ENCODE measurements at places on chromosomes 3 and 15.
A peak's percentile ranks its signal among the peaks of the same experiment; 100 is the strongest.

DNA sequence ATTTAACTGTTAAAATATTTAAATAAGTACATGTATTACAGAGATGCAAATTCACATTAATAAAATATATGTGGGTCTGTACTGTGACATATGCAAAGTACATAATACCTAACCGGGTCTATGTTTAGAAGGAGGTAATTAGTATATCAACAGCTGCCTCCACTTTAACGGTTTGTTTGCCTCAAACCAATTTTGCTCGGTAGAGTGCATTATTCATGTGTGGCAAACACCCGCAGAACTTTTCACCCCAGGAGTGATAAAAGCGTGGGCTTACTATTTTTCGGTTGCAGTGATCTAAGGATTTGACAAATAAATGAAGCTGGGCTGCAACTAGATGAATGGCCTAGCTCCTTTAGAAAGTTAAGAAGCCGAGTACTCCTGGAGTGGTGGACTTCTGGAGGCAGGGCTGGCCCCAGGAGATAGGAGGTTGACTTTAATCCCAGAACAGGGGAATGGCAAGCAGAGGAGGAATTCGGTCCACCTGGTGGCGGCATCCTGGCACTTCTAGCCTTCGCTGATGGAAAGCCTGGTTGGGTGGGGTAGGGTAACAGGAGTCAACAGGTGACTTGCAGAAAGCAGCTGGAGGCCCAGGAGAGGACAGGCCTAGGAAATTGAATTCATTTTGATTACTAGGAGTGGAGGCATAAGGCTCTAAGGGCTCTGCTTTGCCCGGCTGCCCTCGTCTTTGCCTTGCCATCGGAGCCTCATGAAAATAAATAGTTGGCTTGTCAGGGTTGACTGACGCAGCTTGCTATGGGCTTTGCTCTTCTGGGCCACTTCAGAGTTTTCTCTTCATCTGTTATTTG lies 2.4 kb downstream of the SLCO3A1 start:
- no peak for DNase-seq

DNA sequence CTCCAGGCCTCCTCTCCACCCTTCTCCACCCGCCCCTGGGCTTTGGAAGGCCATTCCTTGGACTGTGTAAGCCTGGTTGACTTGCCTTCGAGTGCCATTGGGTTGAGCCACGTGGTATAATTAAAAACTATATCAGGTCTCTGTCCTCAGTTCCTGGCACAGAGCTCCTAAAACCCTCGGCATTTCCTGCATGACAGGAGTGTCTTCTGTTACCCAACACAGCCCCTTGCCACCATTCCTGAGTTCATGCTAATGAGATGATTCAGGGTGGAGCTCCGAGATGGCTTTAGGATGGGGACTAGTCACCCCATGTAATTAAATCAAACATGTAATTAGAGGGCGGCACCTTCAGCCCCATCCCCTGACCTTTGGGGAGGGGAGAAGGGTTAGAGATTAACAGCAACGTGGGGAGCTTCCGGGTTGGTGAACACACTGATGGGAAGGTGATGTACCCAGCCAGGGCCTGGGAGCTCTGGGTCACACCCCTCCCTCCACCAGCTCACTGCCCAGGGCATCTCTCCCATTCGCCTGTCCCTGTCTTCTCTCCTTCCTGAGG lies 256.4 kb downstream of the FAM43A start:
- DNase-seq, result no peak

DNA sequence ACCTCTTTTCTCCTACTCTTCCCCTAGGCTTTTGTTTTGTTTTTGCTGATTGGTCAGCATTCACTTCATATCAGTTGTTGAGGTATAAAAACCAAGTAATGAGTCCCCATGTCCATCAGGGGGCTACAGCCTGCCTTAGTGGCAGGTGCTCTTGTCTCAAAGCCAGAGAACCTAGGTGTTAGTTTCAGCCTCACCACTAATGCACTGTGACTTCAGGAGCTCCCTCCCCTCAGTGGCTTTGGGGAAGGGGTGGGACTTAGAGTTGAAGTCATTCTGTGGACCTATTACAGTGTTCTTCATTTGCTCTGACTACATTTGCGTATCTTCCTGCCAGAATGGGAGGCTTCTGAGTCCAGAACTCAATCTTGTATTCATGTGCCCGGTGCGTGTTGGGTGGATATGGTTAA lies 41.6 kb downstream of the NR2C2 start:
- peak; percentile 64 for DNase-seq

DNA sequence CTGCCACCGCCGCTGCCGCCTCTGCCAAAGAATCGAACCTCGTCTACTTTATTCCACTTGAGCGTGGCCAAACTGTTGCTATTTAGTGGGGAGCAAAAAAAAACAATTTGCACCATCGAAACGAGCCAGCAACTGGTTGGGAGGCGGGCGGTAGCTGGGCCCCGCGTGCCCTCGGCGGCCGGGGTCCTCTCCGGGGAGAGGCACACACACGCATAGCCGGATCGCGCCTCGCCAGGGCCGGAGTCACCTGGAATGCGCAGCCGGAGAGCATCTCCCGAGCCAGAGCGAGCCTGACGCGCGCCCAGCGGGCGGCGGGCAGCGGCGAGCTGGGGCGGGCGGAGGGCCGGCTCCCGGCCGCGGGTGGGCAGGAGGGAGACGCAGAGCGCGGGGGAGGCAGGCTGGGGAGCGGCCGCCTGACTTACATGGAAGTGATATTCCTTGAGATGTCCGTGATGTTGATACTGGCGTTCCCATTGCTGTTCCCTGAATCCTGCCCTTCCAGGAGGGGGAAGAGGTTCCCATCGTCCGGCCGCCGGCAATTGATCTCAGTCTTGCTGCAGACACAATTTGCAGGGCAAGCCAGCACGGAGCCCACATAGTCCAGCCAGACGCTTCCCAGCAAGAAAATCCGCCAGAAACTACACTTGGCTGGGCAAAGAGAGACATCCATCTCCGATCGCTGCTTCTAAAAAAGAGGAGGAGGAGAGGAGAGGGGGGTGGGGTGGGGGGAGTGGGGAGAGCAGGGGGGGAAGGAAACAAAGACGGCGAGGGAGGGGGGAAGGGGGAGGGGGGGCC lies 858 bp downstream of the NTRK3 start:
- DNase-seq, result no peak

- no peak for DNase-seq
Observed at GRCh38 chr15:92621972-92622533, 33.5 kb downstream of the FAM174B start.

All from stimulated activated naive B cell treated with anti-CD40 and anti-IgM and Interleukin-4, amounts not matched to agents 10 μg/mL and 1 μg/mL and 100 μg/mL, for 72 hours (primary cell).